ENCODE measurements at places on chromosomes 6 and 20. TPM values are rescaled to one million over a fixed set of nuclear protein-coding genes. Genes with fewer than 3 reads are reported as not detected.

DNA sequence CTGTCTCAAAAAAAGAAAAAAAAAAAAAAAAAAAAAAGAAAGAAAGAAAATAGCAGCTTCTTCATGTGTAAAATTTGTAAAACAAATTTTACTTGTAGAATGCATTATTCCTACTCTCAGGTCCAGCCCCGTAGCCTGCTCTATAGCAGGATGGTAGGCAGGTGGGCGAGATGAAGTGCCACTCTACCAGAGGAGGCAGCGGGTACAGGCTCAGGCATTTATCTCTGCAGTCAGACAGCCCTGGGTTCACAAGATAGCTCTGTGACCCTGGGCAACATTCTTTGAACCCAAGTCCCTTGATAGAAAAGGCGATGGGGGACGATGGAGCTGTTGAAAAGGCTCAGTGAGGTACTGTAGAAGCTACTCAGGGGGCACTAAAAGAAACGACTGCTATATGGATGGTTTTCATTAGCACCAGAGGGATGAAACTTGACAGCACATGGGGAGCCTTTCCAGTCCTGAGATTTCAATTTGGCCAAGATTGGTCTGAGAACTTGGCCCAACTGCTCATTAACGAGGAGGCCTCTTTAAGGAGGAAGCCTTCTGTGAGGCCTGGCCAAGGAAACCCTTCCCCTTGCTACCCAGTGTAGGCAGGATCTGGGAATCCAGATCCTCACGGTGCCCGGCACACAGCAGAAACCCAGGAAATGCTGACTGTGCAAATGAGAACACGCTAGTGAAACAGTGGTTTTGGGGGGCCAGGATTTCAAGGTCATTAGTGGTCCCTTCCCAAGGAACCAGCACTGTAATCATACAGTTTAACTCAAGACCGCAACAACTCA is 63.1 kb downstream of the MYH7B start:
- no peak for DNase-seq

DNA sequence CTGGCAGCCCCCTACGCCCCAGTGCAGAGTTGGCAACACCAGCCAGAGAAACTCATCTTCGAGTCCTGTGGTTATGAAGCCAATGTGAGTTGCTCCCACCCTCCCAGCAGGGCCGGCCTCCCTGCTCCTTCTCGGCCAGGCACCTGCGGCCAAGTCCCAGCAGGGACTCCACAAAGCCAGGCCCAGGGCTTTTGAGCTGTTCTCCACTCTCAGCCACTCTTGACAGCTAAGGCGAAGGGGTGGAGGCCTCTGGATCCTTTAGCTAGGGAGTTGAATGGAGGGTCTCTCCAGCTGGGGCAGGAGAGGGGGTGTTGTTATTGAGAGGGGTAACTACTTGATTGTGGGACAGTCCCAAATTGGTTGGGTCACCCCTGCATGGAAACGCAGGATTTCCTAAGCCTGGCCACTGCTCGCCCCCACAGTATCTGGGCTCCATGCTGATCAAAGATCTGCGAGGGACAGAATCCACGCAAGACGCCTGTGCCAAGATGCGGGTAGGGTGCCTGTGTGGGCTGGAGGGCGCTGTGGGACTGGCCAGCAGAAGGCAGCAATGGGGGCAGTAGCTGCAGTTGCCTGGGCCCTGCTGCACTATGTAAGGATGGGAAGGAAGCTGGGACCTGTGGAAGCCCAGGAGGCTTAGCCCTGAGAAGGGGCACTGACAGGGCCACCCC is 58.3 kb downstream of the TCP11 start:
- no peak for DNase-seq

DNA sequence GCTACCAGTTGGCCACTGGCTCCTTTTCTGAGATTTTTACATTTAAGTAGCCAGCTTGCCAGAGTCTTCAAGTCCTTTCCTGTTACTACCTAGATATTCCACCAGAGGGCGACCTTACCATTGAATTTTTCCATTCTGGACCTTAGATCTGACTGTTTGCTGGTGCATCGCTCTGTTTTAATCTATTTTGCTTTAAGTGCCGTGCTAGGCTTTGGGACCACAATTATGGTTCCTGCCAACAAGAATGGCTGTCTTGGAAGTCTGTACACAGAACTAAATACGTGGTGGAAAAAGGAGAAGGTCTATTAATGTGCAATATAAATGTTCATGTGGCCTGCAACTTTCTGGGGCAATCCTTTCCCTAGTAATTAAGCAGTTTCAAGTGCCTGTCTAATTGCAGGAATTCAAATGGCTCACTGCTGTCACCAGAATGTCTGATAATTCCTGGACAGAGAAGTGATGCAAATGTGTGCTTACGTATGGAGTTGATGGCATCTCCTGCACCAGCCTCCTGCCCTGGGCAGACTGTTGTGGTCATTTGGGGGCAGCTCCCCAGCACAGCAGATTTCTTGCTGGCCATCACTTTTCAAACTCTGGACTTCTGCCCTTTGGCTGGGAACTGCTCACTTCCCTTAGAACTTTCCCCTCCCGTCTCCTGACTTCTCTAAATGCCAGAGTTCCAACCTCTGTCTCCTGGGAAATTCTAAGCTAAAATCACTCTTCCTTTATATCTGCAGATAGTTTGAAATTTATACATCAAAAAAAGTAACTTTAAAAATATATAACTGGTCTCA is 5.6 kb upstream of the HLA-DOA start:
- DNase-seq: peak; percentile 25

GRCh38 chr20:3312940-3313682 is 74.1 kb upstream of the SLC4A11 start:
- peak; percentile 65 for DNase-seq

GRCh38 chr20:34389954-34390555 is 27.0 kb downstream of the ITCH start:
- no peak for DNase-seq

GRCh38 chr20:50815162-50815989 is 20.5 kb downstream of the BCAS4 start:
- DNase-seq: peak; percentile 94

DNA sequence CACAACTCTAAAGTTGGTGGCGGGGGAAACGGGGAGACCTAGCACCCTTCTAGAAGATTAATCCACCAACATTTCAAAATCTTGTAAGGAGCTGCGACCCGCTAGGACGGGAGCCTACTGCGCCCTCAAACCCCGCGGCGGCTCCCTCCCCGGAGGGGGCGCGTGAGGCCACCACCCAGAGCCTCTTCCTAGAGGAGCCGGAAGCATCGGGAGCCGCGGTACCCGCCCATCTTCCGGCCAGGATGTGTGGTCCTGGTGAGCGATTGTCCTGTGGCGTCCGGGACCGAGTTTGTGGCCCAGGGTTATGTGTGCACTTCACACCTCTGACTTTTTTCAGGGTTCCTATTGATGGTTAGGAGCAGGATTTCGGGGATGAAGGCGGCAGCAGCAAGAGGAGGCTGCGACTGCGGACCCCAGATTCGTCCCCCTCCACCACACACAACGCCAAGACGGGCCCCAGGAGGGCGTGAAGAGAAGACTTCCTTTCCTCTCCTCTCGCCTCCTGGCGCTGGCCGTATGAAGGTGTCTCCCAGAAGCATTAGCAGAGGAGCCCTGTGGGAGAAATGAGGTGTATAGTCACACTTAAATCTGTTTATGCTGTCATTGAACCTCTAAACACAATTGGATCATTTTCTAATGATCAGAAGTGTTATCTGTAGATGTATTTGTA is 10.7 kb downstream of the ZNF165 start:
- no peak for DNase-seq

GRCh38 chr20:61874421-61875068 is 191.1 kb downstream of the TAF4 start:
- DNase-seq: no peak

- no peak for DNase-seq
Measured at GRCh38 chr20:4127344-4127743, 112.0 kb upstream of the RNF24 start.

GRCh38 chr6:137756788-137757187 is 110.3 kb upstream of the TNFAIP3 start:
- no peak for DNase-seq

DNA sequence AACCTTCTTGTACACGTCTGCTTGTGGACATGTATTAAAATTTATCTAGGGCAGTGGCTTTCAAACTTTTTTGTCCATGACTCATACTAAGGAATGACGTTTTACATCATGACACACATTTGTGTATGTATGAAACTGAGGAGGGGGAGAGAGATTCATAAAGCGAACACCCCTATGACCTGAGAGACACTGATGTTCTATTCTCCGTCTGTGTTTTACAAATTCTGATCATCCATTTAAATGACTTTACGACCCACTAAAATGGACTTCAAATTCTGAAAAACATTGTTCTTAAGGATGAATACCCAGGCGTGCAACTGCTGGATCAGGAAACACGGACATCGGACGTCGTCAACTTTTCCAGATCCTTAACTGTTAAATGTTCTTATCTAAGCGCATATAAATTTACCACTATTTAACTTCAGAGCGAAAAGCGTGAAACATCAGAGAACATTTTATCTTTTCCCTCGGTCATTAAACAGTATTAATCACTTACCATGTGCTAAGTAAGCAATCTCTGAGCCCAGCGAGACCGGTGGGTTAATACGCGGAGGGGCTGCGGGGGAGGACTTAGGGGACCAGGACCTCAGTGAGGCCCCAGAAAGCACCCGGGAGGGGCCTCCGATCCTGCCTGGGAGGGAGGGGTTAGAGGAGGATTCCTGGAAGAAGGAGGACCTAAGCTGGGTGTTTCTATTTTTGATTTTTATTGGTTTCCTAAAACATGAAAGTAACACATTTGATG is 1.2 kb downstream of the PLAGL1 start:
- no peak for DNase-seq

DNA sequence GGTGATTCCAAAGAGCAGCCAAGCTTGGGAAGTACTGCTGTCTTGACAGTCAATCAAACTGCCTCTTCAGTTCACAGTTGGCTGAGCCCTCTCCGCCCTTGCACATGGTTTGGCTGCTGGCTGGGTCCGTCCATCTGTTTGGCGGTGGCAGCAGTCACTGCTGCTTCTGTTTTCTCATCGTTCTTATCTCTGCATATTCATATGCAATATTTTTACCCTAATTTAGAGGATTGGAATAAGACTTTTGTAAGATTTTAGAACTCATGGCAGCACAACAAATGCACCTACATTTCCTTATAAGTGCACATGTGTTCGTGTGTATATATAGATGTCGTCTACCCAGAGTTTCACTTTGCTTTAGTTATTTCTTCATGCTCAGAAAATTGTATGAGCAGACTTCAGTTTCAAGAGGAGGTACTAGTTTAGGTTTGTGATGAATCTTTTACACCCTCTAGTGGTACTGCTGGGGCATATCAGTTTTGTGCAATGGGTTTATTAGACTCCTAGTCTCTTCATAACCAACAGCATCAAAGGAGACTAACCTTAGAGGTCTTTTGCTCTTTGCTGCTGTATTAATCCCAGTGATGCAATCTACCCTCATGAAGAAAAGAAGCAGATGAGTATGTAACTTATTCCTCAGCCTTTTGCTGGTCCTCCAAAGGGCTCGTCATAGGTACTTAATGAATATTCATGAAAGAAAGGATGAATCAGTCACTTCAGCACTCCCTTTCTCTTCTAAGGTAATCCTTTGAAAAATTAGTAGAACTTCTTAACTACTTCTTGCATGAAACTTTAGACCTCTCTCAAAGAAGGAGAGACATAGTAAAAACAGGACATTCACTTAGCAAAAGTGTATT is 44.3 kb downstream of the KHDC1L start:
- peak; percentile 85 for DNase-seq

GRCh38 chr20:19815553-19815991 is 57.5 kb downstream of the RIN2 start:
- DNase-seq: no peak

GRCh38 chr6:145453376-145453775 is 281.9 kb downstream of the EPM2A start:
- DNase-seq: no peak

GRCh38 chr6:136208783-136209182 is 41.3 kb downstream of the MTFR2 start:
- no peak for DNase-seq

GRCh38 chr20:33337531-33338165 is 54.6 kb downstream of the BPIFB1 start:
- no peak for DNase-seq

- DNase-seq: no peak
Measured at GRCh38 chr6:117930645-117931044, 23.6 kb downstream of the SLC35F1 start.

DNA sequence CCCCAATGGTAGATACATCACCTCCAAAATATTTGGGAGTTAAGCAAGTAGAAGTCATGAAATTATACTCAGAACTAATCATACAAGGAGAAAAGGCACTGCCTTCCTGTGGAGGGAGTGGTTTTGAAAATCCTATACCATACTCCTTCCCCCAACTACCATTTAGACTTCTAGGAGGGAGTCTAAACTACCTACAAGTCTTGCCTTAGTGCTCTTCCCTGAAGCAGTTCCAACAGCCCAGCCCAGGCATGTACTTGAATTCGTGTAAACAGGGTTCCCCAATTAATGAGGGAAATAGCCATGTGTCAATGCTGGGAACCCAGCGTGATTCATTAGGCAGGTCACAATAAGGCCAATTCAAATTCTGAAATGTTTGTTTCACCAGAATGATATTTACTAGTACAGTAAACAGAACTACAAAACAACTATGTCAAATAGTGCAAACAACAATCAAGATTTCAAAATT is 39.1 kb upstream of the SGK1 start:
- DNase-seq: no peak

- no peak for DNase-seq
Measured at GRCh38 chr20:34120213-34120612, 8.2 kb upstream of the EIF2S2 start.

DNA sequence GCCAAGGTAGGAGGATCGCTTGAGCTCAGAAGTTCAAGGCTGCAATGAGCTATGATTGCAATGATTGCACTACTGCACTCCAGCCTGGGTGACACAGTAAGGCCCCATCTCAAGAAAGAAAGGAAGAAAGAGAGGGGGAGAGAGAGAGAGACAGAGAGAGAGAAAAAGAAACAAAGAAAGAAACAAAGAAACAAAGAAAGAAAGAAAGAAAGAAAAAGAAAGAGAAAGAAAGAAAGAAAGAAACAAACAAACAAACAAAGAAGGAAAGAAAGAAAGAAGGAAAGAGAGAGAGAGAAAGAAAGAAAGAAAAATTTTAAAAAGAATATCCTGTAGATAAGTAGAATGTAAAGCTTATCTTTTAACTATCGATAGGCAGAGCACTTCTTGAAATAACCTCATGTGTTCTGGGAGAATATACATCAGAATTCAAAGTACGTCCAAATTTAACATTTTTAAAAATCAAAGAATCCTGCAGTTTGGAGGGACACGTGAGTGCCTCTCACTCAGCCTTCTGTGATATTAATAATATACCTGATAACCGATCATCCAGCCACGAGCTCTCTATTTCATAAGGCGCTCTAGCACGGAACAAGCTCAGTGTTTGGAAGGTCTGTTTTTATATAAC is 25.2 kb downstream of the MYLK4 start:
- no peak for DNase-seq

The HLA-DMA gene
- total RNA-seq: 10.7 TPM

The TNFRSF6B gene
- total RNA-seq: 13.2 TPM

The IL20RA gene
- total RNA-seq: 3.8 TPM

The CENPW gene
- total RNA-seq: 3.8 TPM

Data from thyroid gland (tissue), 4 donors.